ENCODE measurements at places on chromosomes 1 and 21.

- no peak for DNase-seq
These were observed 18.3 kb downstream of the NPR1 start for GRCh38 chr1:153696741-153697140.

- no peak for DNase-seq
These were observed 30.6 kb upstream of the ZP4 start for GRCh38 chr1:237921306-237921705.

- DNase-seq, result no peak
These were observed 577.9 kb downstream of the SMYD3 start for GRCh38 chr1:245929224-245929623.

DNA sequence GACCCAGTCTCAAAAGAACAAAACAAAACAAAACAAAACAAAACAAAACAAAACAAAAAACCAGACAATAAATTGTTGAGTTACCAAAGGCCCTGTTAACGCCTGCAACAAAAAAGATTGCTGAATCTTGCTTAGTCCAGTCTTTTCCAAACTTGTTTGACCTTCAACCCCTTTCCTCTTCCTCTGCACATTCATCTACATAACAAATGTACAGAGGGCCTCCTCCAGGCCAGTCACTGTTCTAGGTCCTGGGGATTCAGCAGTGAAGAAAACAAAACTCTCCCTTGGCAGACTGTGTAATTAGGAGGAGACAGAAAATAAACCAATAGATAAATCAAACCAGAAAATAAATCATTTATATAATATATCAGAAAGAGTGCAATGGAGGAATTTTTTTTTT lies 294.0 kb upstream of the ADGRL2 start:
- DNase-seq, result no peak

DNA sequence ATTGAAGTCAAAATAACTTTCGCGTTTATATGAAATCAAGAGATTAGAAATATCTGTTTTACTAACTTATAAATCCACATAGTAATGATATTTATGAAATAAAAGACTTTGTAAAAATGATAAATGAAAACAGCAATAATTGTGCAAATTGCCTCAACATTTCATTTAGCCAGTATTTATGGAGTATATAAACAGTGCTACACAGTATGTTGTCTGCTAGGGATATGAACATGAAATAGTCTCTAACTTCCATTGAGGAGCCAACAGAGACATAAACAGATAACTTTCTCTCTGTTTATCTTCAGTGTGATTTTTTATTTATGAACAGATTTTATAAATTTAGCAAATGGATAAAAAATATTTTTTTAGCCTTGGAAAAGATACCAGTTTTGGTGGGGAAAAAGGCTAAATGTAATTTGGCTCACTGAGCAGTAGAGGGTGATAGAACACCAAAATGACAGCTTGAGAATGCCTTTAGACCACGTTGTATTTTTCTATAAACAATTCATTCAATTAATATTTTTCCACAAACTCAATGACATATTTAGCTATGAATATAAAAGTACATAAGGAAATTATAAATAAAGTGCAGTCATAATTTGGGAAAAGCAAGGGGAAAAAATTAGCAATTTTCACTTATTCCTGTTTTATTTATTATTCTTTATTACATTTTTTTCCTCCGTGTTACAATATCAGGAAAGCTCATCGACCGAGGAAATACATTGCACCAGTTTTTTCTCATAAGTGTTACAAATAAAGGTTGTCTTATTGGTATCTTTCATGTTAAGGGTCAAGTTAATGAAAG lies 47.5 kb upstream of the EEIG2 start:
- DNase-seq, result no peak

GRCh38 chr1:183780757-183781156 lies 24.2 kb upstream of the RGL1 start:
- no peak for DNase-seq

GRCh38 chr21:25462517-25462971 lies 144.7 kb downstream of the MRPL39 start:
- no peak for DNase-seq

GRCh38 chr1:55456971-55457370 lies 241.8 kb upstream of the USP24 start:
- DNase-seq, result no peak

DNA sequence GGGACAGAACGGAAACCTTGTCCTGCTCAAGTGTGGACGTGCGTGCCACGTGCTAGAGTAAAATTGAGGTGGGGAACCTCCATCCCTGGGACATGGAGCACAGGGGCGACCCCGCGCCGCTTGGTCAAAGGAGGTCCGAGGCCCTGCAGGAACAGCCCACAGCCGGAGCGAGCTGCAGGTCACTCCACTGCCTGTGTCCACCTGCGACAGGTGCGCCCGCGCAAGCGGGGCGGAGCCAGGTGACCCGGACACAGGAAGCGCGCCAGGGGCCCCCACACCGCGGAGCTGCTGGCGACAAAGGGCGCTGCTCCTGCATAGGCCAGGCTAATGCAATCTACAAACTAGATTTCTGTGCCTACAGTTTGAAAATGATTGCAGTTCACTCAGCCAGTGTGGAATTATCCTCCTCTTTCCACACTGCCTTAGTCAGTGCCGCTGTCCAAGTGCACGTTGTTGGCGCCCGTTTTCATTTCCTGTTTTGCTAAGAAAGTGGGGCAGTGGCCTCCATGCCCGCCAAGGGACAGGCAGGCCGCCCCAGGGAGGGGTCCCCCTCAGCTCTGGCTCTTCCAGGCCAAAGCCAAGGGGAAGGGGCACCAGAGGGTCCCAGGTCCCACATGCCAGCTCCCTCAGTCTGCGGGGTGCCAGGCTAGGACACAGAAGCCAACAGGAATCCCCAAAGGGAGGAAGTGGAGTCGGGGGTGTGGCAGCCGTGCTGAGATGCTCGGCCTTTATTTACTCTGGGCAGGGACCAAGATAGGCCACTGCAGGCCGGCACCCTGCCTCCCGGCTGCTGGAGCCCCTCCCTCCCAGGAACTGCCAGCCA lies 4.3 kb upstream of the NADK start:
- DNase-seq, result no peak

- no peak for DNase-seq
These were observed 5.1 kb downstream of the IFFO2 start for GRCh38 chr1:18951416-18951815.

DNA sequence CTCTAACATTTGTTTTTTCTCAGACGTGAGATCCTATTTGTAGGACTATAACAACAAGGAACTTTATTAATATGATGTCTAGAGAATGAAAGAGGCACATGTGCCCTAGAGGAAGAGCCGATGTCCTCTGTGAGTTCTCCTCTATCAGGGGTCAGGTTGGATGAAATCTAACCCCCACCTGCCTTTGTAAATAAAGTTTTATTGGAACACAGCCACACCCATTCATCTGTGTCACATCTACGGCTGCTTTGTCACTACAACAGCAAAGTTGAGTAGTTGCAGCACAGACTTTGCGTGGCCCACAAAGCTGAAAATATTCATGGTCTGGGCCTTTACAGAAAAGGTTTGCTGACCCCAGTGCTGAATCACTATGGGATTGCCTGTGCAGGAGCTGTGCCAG lies 571 bp upstream of the CAPN9 start:
- DNase-seq, result no peak

GRCh38 chr1:45412899-45413298 lies 72.7 kb upstream of the MUTYH start:
- no peak for DNase-seq

GRCh38 chr1:38053416-38054091 lies 7.0 kb upstream of the POU3F1 start:
- DNase-seq, result no peak

GRCh38 chr1:113893267-113893666 lies 5.9 kb upstream of the BCL2L15 start:
- DNase-seq, result no peak

DNA sequence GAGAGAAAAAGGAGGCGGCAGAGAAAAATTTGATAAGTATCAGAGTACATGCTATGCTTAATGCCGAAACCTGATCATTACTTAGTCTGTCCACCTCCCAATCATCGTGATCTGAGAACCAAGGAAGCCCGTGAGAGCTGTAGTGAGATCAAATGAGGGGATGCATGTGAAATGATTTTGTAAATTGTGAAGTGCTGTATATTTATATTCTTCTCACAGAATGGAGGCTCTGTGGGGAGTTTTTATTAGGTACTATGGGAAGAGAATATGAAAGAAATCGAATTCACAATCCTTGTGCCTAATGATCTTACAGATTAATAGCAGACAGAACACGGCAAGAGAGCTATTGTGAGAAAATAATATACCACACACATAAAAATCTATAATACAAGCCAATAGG lies 115.5 kb downstream of the LYPLAL1 start:
- no peak for DNase-seq

DNA sequence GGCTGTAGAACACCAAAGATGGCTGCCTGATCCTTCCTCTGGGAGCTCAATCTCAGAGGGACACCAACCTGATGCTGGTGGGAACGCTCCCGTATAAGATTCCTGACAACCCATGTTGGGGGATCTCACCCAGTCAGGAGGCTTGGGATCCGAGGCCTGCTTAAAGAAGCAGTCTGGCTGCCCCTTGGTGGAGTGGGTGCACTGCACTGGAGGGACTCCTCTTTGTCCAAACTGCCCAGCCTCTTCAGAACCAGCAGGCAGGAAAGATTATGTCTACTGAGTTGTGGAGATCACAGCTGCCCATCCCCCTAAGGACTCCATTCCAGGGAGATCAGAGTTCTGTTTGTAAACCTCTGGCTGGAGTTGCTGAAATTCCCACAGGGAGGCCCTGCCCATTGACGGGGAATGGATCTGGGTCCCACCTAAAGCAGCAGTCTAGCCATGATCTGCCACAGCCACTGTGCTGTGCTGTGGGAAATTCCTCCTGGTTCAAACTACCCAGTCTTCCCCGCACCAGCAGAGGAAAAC lies 23.0 kb downstream of the S100B start:
- no peak for DNase-seq

DNA sequence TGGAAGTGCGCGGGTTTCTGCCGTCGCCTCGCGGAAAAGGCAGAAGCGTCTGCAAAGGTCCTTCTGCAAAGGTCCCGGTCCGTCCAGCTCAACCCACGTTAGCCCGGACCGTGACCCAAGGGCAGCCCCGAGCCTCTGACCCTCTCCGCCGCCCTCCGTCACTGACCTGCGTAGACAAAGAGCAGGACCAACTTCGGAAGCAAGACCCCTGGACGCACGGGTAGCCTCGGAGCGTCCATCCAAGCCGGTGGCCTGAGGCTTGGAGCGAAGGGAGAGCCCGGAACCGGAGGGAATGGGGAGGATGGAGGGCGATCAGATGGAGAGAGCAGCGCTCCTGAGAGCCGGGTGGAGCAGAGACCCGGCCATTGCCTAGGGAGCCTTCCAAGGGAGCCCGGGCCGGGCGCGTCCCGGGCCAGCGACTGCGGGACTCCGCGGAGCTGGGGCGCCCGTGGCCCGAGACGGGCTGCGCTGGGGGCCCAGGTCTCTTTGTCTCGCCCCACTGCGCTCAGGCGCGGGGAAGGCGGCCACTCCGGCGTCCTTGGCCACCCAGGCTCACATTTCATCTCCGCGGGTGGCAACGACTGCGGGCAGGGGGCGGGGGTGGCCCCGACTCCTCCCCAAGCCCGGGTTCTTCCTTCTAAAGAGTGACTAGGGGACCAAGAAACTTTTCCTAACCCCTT lies at the start of gene CYYR1:
Gene CYYR1, minus strand, starts transcription at position 585 of the 680 bp plus-strand sequence. Its CDS starts 346 bp downstream, at position 239.
- DNase-seq, result no peak

Data from dorsolateral prefrontal cortex (tissue), 122 donors.